Renal pelvis (tissue), 12 donors: ENCODE measurements at places on chromosomes 16 and 17. TPM values are rescaled to one million over a fixed set of nuclear protein-coding genes. Genes with fewer than 3 reads are reported as not detected.

DNA sequence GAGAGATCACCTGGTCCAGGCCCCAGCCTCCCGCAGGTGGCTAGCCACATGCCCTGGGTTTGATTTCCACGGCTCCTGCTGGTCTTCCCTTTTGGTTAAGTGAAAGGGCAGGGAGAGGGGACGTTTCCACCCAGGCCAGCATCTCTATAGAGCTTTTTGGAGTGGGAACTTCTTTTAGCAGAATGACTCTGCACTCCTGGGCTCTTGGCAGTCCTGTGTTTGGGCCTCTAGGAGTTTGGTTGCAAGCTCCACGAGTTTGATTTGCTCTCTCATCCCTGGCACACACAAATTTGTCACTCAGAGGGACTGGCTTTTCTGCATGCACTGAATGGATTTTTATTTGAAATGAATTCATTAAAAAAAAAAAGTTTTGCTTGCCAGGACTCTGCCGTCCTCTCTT lies 32.8 kb downstream of the MSI2 start:
- no peak for DNase-seq

DNA sequence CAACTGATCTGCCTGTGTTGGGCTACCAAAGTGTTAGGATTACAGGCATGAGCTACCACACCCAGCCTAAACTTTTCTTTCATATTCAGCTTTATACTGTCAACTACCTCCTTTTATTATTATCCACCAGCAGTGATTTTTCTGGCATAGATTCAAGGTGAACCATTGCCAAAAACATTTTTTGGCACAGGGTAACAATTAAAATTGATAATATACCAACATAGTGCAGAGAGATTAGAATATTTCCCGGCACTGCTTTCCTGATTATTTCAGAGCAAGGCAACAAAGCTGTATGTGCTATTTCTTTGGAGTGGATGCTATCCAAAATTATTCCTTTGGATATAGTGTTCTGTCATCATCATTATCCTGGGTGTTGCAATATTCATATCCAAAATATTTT lies 781.6 kb upstream of the SOX9 start:
- DNase-seq: no peak

DNA sequence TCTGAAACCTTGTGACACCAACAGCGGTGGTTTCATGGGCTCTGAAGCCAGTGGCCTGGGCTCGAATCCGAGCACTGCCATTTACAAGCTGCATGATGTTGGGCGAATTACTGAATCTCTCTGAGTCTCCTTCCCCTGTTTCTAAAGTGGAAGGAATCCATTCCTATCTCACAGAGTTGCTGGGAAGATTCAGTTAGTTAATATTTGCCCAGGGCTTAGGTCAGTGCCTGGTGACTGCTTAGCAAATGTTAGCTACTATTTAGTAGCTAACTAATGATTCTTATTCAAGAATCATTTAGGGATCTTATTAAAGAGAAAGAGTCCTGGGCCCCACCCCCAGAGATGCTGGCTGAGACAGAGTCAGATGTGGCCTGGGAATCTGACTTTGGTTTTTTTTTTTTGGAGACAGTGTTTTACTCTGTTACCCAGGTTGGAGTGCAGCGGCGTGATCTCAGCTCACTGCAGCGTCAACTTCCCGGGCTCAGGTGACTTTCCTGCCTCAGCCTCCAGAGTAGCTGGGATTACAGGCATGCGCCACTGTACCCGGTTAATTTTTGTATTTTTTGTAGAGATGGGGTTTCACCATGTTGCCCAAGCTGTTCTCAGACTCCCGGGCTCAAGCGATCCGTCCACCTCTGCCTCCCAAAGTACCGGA lies 33.6 kb upstream of the RAI1 start:
- no peak for DNase-seq

DNA sequence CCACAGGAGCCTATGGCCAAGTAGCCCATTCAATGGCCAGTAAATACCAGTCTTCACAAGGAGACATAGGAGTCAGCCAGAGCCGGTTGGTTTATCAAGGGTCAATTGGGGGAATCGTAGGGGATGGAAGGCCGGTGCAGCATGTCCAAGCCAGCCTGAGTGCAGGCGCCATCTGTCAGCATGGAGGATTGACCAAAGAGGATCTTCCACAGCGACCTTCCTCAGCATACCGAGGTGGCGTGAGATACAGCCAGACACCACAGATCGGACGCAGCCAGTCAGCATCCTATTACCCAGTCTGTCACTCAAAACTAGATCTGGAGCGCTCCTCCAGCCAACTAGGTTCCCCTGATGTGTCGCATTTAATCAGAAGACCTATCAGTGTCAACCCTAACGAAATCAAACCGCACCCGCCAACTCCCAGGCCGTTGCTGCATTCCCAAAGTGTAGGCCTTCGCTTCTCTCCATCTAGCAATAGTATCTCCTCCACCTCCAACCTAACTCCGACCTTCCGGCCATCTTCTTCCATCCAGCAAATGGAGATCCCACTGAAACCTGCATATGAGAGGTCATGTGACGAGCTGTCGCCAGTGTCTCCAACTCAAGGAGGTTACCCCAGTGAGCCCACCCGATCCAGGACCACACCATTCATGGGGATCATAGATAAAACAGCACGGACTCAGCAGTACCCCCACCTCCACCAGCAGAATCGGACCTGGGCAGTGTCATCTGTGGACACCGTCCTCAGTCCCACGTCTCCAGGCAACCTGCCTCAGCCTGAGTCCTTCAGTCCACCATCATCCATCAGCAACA lies 25.0 kb downstream of the CYB561 start:
- DNase-seq: no peak

- no peak for DNase-seq
Observed at GRCh38 chr17:70307430-70308225, 138.3 kb downstream of the KCNJ2 start.

DNA sequence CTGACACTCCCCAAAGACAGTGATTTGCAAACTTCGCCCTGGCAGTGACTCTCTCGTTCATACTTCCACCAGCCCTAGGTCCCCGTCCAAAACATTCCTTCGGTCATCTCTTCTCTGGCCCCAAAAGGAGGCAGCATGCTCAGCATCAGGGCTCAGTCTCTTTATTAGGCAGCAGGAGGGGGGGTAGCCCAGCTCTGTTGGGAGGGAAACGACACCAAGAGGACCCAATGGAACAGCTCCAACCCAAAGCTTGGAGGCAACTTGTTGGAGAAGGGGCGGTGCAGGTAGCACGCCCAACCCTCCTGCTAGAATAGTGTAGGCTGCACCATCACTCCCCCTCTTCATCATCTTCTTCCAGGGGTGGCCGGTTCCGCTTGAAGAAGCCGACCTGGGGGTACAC lies 8.4 kb upstream of the FAM171A2 start:
- DNase-seq: no peak

- no peak for DNase-seq
Observed at GRCh38 chr16:80723091-80723490, 81.3 kb downstream of the CDYL2 start.

GRCh38 chr17:34974179-34974578 lies 6.1 kb upstream of the LIG3 start:
- no peak for DNase-seq

The GGA2 gene
- 156 TPM for polyA plus RNA-seq

The SEPTIN1 gene
- 2.8 TPM for polyA plus RNA-seq

The HAGH gene
- polyA plus RNA-seq: 50.5 TPM

The SMARCD2 gene
- 58.1 TPM for polyA plus RNA-seq

The FOXL1 gene
- polyA plus RNA-seq: 13.5 TPM

The SMPD3 gene
- polyA plus RNA-seq: 1.0 TPM

The MYH1 gene
- polyA plus RNA-seq: 0.06 TPM
